Left cardiac atrium (tissue), 4 donors: ENCODE measurements at places on chromosomes 5 and 9. TPM values are rescaled to one million over a fixed set of nuclear protein-coding genes. Genes with fewer than 3 reads are reported as not detected.

DNA sequence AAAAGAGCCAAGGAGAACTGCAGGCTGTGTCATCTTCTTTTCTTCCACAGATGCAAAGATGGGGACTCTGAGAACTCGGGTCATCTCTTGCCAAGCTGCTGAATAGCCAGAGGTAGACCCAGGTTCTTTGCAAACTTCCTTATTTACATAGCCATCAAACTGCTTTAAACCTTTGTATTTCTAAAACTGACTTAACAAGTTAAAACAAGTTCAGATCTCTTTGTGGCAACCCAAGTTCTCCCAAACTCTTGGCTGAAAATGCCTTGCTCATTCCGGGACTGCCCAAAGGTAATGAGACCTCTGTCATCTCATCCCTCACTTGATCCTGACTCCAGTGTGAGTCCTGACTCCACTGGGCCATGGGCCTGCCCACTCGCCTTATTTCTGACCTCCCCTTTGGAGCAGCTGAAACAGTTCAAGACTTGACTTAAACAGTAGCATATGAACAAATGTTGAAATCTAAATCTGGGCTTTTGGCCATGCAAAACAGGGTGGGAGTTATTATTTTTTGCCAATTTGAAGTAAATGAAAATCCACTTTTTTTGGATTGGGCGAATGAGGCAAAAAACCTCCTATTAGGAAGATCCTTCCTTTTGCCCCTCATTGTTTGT is 50.6 kb downstream of the FBXL7 start:
- no peak for DNase-seq

IL4 gene
- not detected for total RNA-seq

GRCh38 chr5:78591138-78591612 is 57.4 kb downstream of the LHFPL2 start:
- no peak for DNase-seq

TUSC1 gene
- total RNA-seq: 12.7 TPM

GRCh38 chr9:87776481-87777379 is 50.8 kb downstream of the CTSL start:
- DNase-seq: no peak

DCTN3 gene
- 109 TPM for total RNA-seq

RETREG1 gene
- 114 TPM for total RNA-seq

- no peak for DNase-seq
Measured at GRCh38 chr5:136020383-136021015, 8.3 kb upstream of the TGFBI start.

DNA sequence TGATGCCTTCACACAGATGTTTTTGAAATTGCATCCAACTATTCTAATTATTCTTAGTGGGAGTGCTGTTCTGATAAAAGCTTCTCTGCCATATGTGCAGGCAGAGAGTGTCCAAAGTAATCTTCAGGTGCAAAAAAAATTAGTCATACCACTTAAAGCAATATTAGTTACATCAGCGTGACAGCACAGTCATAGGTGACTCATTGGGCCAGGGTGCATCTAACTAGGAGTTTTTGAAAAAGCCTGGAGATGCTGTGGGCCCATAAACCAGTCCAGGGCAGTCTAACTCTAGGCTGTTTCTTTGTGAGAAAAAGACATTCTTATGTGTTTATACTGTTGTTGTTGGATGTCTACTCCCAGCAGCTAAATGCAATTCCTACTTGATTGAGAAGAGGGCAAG is 33.0 kb upstream of the C6 start:
- no peak for DNase-seq

- no peak for DNase-seq
Measured at GRCh38 chr5:126972062-126972895, 58.1 kb downstream of the MARCHF3 start.

DNA sequence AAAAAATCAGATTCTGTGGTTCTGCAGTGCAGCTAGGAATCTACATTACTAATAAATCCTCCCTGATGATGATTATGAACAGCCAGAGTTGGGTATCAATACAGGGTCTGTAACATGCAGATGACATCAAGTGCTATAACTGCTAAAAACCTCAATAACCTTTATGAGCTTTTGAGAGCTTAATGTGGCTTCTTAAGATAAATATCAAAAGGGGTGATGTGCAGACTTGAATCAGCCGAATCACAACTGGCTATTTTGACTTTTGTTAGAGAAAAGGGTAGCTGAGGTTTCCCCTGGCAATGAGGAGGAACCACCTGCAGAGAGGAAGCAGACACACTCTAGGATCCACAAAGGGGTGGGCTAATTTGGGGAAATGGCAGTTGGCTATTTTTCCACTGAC is 30.2 kb downstream of the CAPSL start:
- no peak for DNase-seq

GM2A gene
- 29.9 TPM for total RNA-seq

PPIC gene
- 50.6 TPM for total RNA-seq

POLE3 gene
- total RNA-seq: 21.9 TPM

DNA sequence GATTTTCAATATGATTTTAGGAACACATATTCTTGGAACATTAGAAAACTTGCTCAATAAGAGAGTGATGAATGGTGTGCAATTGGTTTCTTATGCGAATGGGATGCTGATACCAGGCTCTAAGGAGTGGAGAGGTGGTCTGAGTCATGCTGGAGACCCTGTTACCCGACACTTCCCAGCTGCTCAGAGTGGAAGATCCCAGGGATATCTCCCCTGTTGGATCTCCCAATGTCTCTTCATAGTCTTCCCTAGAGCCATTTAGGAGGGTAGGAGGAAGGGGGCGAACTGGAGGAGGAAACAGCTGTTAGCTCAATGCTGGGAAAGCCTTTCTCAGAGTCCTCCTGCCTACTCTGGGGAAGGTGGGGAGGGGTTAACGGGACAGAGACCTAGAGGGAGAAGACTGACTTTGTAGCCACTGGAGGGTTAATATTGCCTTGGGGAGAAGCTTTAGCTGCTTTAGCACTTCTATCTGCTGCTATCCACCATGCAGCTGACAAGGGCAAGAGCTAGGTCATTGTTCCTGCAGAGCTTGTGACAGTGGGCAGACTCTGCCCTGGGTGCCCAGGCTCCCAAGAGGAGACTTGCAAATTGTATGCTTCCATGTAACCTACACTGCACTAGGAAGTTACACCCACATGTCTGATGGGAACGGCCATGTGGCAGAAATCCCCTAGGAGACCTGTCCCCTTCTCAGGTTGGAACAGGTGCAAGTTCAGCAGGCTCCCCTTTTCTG is 301.0 kb downstream of the GADD45G start:
- DNase-seq: no peak

- DNase-seq: no peak
Measured at GRCh38 chr5:64899838-64900237, 131.1 kb downstream of the CWC27 start.

SAPCD2 gene
- total RNA-seq: 0.39 TPM

KIF2A gene
- 11.6 TPM for total RNA-seq

ZDHHC12 gene
- 8.3 TPM for total RNA-seq
